Nucleus accumbens (tissue), 56 donors: ENCODE measurements at places on chromosomes 1 and 21.

DNA sequence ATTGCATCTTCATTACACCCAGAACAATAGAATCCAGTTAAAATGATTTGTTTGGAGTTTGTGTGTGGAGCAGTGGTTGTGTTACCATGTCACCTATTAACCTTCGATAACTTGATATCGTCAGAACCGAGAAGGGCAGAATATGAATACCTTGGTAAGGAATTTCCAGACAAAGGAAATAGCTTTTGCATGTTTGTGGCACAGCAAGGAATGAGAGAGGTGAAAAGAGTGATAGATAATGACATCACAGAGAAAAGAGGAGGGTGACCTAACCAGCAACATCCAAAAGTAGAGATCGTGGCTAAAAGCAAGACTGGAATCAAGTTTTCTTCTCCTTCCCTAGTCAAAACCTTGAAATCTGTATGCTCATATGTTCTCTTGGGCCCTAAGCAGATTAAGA, 244.6 kb upstream of the NEGR1 start:
- DNase-seq, result no peak

DNA sequence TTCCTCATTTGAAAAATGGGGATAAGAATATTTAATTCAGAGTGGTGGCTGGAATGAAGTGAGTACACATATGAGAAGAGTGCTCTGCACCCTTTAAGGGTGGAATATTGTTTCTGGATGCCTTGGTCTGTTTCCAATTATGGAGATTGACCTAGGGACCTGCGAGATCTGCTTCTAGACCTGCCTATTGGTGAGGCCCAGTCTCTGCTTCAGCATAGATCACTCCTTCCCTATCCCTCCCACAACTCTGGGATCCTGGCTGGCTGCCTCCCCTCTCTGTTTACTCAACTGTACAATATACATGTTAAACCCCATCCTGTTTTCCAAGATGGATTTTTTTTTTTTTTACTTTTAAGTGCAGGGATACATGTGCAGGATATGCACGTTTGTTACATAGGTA, 6.4 kb upstream of the LDLRAD1 start:
- DNase-seq, result no peak

DNA sequence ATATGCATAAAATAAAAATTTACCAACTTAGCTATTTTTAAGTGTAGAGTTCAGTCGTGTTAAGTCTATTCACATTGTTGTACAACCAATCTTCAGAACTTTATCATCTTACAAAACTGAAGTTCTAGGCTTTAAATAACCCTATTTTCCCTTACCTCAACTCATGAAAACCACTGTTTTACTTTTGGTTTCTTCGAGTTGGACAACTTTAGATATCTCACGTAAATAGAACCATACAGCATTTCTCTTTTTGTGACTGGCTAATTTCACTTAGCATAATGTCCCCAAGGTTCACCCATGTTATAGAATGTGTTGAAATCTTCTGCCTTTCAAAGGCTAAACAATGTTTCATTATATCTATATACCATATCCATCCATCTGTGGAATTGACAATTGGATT, 819.0 kb upstream of the ADGRL4 start:
- DNase-seq, result no peak

DNA sequence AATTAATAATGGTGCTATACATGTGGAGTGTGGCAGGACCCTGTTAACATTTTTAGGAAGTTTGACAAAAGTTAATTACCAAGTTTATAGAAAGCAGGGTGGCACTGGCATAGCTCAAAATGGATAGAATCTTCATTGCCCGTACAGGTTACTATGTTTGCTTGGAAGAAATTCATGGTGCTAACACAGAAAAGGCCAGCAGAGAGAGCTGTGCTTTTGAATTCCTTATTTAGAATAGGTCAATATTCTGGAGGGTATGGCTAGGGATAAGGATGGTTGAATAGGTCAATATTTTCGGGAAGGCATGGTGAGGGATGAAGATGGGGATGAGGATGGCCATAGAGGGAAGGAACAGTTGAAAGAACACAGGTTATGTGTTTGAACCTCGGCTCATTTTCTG, 345.1 kb downstream of the LMO4 start:
- DNase-seq, result no peak

- DNase-seq, result no peak
These were observed 363.7 kb downstream of the MATN1 start for GRCh38 chr1:30359539-30360220.

GRCh38 chr1:114314098-114314497, 160.4 kb upstream of the SYT6 start:
- DNase-seq, result no peak

GRCh38 chr1:86380257-86380861, 15.8 kb downstream of the ODF2L start:
- no peak for DNase-seq

DNA sequence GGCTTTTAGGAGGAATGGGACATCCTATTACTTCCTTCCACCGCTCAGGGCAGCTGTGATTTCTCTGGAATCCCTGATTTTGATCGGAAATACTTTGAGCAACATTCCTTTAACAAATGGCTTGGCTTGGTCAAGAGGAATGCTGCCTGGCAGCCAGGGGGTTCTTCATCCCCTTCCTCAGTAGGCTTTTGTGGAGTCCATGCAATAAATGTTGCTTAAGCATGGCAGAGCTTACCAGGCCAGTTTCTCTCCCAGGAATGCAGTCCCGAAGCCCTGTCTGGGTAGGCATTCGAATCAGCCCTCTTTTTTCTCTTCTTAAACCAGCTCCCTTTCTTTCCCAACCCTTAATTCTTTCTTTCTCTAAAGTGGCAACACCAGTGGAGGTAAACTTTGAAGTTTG, 177.1 kb upstream of the KIAA0040 start:
- DNase-seq, result no peak

- DNase-seq, result no peak
These were observed 318.8 kb upstream of the NEGR1 start for GRCh38 chr1:72601035-72601674.

DNA sequence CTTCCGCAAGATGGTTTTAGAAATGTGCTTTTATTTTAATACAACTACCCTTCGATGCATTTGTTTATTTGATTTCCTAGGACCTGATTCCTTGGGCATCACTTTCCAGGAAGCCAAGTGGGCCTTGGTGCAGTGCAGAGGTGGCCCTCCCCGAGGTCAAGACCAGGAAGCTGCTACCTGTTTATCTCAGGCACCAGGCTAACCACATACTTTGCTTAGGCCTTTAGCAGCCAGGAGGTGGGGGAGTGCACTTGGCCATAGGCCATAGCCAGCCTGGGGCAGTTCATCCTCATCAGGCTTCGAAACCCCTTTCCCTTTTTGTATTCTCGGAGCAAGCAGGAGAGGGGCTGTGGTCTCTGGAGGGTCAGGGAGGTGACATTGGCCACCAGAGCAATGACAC, 45.4 kb downstream of the SMYD2 start:
- DNase-seq, result no peak

DNA sequence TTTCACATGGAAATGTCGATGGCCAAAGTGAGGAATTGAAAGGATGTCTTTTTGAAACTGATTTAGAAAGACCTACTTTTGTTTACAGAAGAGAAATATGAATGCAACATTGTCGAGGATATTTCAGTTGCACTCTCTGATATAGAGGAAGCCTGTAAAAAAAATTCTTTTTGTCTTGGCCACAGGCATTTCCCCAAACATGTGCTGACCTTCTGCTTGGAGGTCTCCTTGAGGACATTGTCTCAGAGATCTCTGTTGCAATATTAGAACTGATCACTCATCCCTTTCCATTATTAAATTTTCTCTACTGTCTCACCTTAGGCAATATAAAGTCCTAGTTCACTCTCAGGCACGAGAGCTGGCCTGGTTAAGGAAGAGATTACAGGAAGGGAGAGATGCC, 16.0 kb downstream of the S100A11 start:
- DNase-seq, result no peak

DNA sequence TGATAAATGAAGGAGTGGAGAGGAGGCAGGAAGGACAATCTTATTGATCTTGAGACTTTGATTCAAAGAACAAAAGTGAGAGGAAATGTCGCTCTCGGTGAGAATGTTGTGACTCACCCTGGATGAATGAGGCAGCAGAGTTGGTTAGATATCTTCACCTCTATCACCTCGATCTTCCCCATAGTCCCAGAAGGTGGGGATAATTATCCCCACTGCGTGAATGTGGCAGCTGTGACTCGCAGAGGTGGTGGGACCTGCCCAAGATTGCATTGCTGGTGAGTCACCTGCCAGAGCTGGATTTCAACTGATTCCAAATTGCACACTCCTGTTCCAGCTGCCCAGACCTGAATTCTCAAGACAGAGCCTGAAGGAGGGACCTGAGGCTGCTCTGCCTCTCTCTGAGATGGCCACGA, 105.0 kb downstream of the MATN1 start:
- no peak for DNase-seq

DNA sequence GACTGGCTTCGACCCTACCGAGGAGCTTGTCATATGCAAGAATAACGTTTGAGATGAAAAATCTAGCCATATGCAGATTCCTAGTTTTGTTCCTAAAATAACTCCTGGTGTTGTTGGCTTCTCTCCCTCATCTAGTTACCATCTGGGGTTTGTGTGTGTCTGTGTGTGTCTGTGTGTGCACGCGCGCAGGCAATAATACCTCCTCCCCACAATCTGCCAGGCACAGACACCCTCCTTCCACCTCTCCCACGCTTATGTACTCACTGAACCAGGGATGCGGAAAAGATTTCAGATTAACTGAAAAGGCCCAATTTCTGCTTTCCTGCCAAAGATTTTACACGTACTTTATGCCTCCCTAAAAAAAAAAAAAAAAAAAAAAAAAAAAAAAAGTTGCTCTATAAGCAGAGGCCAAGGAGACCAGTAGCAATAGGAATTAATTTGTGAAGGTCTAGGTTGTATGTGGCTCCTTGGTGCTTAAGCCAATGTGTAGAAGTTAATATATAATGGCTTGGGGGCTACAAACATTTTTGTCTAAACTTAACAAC, 452.7 kb downstream of the NUF2 start:
- DNase-seq, result no peak

- DNase-seq, result no peak
These were observed 36.0 kb downstream of the KRTAP10-1 start for GRCh38 chr21:44503901-44504399.

- no peak for DNase-seq
These were observed 78.5 kb upstream of the ADAMTS5 start for GRCh38 chr21:27045281-27045985.

GRCh38 chr1:222009105-222009730, 267.3 kb upstream of the DUSP10 start:
- DNase-seq, result no peak

GRCh38 chr1:95984798-95985374, 736.7 kb upstream of the PTBP2 start:
- DNase-seq, result no peak

DNA sequence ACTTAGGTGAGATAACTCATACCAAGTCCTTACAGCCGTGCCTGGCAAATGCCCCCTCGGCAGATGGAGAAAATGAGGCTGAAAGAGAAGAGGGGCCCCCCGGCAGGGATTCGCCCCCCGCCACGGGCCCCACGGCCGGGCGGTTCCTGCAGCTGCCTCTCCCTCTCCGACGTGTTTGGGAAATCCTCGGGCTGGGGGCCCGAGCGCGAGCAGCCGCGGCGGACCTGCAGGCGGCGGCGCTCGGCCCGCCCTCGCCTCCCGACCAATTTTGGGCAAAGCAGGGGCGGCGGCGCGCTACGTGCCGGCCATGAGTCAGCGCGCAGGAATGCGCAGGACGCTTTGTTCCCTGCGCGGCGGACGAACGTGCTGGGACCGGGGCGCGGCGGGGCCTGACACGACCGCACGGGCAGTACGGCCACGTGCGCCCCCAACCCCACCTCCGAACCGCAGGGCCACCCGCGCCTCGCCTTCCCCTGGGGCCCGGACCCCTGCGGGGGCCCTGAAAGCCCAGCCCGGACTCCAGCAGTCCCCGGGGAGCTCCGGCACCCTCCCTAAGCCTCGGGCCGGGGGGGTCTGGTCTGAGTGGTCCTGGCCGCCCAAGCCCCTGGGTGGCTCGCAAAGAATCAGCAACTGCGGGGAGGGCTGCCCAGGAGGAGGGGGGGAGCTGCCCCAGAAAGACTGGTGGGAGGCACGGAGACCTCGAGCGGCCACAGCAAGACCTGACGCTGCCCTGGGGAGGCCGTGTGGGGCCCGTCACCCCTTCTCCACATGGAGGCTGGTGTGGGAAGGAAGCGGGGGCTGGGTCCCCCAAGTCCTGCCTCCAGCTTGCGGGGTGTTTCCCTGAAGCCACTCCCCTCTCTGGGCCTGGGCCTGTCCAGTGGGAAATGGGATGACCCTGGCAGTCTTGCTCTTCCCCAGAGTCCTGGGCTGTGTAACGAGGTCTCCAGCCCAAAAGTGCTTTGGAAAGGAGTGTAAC, 11.9 kb upstream of the EDN2 start:
- no peak for DNase-seq

DNA sequence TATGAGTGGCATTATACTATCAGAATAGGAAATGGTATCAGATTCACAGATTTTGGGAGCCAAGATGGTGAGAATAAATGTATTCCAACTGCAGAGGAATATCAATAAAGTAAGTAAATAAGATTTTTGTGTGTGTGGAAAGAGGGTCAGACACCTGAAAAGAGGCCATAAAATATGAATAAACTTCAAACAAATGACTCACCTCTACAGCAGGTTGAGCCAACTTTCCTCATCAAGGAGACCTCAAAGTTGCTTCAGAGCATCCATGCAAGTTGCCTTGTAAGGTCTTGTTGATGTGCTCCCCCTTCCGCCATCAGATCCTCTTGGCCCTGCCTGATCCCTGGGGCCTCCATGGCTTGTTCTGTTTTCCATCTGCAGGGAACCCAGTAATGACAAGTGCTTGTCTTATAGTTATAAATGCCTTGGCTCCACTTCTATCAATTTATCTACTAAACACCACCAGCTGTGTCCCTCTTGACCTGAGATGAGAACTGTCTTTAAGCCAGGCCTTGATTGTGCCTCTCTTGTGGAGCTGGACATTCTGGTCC, 775.6 kb downstream of the LTN1 start:
- DNase-seq, result no peak

GRCh38 chr1:21258331-21259134, 31.7 kb downstream of the ECE1 start:
- no peak for DNase-seq

- DNase-seq, result no peak
These were observed 100.0 kb upstream of the RAB4A start for GRCh38 chr1:229170778-229171505.

DNA sequence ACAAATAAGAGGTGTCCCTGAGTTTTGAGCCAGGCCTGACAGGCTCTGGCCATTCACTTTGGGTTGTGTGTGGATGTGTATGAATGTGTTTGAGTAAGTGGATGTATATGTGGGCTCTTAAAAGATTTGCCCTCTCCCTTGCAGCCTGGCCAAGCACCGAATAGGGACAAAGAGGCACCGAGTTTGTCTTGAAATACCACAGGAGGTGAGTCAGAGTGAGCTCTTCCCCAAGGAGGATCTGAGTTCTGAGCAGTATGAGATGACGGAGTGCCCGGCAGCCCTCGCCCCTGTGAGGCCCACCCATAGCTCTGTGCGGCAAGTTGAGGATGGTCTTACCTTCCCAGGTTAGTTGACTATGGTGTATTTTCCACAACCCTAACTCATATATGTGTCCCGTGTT, 19.0 kb downstream of the KDM4A start:
- DNase-seq, result no peak

DNA sequence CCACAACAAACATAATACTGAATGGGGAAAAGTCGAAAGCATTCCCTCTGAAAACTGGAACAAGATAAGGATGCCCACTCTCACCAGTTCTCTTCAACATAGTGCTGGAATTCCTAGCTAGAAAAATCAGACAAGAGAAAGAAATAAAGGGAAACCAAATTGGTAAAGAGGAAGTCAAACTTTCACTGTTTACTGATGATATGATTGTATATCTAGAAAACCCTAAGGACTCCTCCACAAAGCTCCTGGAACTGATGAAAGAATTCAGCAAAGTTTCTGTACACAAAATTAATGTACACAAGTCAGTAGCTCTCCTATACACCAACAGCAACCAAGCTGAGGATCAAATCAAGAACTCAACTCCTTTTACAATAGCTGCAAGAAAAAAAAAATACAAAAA, 6.9 kb upstream of the F13B start:
- DNase-seq, result no peak
